ENCODE measurements at places on chromosomes 3 and 15. TPM values are rescaled to one million over a fixed set of nuclear protein-coding genes. Genes with fewer than 3 reads are reported as not detected.

The STAB1 gene
- not detected for polyA plus RNA-seq

The GOLGA6B gene
- polyA plus RNA-seq, result not detected

The KCNMB3 gene
- 1.0 TPM for polyA plus RNA-seq

The XYLB gene
- polyA plus RNA-seq, result 2.1 TPM

The STARD9 gene
- 0.24 TPM for polyA plus RNA-seq

The GPR15 gene
- 72.4 TPM for polyA plus RNA-seq

The C3orf18 gene
- polyA plus RNA-seq, result 11.8 TPM

The RARRES1 gene
- not detected for polyA plus RNA-seq

The SKOR1 gene
- polyA plus RNA-seq, result not detected

The IVD gene
- polyA plus RNA-seq, result 25.0 TPM

The OR5H1 gene
- polyA plus RNA-seq, result not detected

The CIP2A gene
- polyA plus RNA-seq, result 1.7 TPM

The MRPL3 gene
- 85.5 TPM for polyA plus RNA-seq

The UBAP1L gene
- polyA plus RNA-seq, result 0.08 TPM

The MUC20 gene
- 0.47 TPM for polyA plus RNA-seq

The SCG5 gene
- 1.8 TPM for polyA plus RNA-seq

The LRRIQ4 gene
- polyA plus RNA-seq, result not detected

The PLXND1 gene
- polyA plus RNA-seq, result 0.88 TPM

The IL17RB gene
- 3.6 TPM for polyA plus RNA-seq

The ECE2 gene
- not detected for polyA plus RNA-seq

The FSD2 gene
- not detected for polyA plus RNA-seq

The SLC22A14 gene
- polyA plus RNA-seq, result not detected

The ABHD14A gene
- polyA plus RNA-seq, result 137 TPM

The DPPA2 gene
- polyA plus RNA-seq, result not detected

The EFCC1 gene
- not detected for polyA plus RNA-seq

The DOCK3 gene
- 0.09 TPM for polyA plus RNA-seq

The TM4SF1 gene
- not detected for polyA plus RNA-seq

The CGGBP1 gene
- 101 TPM for polyA plus RNA-seq

The SMCO1 gene
- not detected for polyA plus RNA-seq

The RASA2 gene
- 57.1 TPM for polyA plus RNA-seq

The WNT7A gene
- not detected for polyA plus RNA-seq

The WDR93 gene
- not detected for polyA plus RNA-seq

The GOLGA8S gene
- not detected for polyA plus RNA-seq

The PPM1L gene
- polyA plus RNA-seq, result 1.5 TPM

The HCN4 gene
- not detected for polyA plus RNA-seq

The PROK2 gene
- polyA plus RNA-seq, result 1.5 TPM

The MYL3 gene
- polyA plus RNA-seq, result not detected

The RYR3 gene
- not detected for polyA plus RNA-seq

The GNAI2 gene
- polyA plus RNA-seq, result 655 TPM

The UBR1 gene
- polyA plus RNA-seq, result 18.7 TPM
